Hematopoietic multipotent progenitor cell treated with erythropoietin and hydrocortisone succinate and interleukin-3 and kit ligand, for 4 days (in vitro differentiated cells): ENCODE measurements at places on chromosomes 6 and 20.
A peak's percentile ranks its signal among the peaks of the same experiment; 100 is the strongest.

GRCh38 chr6:140078561-140079125, 704.2 kb upstream of the CITED2 start:
- no peak for DNase-seq

GRCh38 chr6:125149256-125150144, 4.1 kb upstream of the TPD52L1 start:
- DNase-seq = no peak

DNA sequence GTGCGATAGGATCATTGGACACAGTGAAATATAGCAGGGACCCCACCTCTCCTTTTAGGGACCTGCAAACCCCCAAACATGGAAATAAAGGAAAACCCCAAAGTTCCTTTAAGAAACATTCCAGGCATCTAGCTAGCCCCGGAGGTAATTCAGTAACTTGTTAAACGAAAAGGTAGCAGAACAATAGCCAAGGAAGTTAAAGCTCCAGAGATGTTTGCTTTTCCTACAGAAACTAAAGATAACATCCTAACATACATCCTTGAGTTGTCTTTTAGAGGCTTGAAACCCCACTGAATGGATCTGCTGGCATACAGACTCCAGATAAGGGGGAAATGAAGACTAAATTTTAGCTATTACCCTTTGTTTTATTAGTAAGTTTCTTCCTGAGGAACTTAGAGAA, 51.0 kb downstream of the FAM184A start:
- no peak for DNase-seq

DNA sequence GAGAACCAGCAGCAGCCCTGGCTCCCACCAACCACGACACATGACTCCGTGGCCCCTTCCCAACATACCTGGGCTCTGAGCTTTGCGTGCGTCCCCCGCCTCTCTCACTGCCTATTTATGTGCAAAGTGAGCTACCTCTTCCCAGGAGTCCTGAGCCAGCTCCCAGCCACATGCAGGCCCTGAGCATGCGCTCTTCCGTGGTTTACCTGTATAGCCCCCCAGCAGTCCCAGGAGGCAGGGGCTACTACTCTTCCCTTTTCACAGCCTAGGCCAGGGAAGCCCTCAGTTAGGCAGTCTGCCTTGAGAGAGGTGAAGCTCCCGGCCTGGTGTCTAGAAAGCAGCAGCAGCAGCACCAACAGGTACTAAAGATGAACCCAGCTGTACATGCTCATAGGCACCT, 114.8 kb upstream of the CDYL start:
- no peak for DNase-seq

- peak; percentile 14 for DNase-seq
Observed at GRCh38 chr6:72386324-72386723, 235.5 kb upstream of the KCNQ5 start.

GRCh38 chr20:41089555-41089954, 47.8 kb upstream of the PLCG1 start:
- peak; percentile 20 for DNase-seq

DNA sequence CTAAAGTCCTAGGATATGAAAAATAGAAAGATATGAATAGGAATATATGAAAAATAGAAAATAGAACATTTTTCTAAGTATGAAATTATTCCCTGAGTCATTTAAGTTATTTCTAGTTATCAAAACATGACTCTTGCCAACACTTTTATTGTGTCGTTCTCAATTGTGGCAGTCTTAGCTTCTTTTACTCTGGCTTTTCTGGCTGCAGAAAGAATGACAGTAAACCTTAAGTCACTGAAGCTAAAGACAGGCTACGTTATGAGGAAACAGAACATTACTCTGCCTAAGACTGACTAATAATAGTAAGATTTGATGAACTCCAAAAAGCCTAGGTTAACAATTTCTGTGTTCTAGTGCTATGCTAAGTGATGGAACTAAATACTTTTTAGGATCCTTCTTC, 74.6 kb downstream of the AIG1 start:
- DNase-seq = no peak

GRCh38 chr20:37189416-37190016, 10.2 kb upstream of the MROH8 start:
- DNase-seq = peak; percentile 17

- DNase-seq = no peak
Observed at GRCh38 chr6:147782302-147782701, 273.8 kb downstream of the SAMD5 start.

GRCh38 chr6:132063204-132063603, 112.0 kb upstream of the CCN2 start:
- peak; percentile 29 for DNase-seq

DNA sequence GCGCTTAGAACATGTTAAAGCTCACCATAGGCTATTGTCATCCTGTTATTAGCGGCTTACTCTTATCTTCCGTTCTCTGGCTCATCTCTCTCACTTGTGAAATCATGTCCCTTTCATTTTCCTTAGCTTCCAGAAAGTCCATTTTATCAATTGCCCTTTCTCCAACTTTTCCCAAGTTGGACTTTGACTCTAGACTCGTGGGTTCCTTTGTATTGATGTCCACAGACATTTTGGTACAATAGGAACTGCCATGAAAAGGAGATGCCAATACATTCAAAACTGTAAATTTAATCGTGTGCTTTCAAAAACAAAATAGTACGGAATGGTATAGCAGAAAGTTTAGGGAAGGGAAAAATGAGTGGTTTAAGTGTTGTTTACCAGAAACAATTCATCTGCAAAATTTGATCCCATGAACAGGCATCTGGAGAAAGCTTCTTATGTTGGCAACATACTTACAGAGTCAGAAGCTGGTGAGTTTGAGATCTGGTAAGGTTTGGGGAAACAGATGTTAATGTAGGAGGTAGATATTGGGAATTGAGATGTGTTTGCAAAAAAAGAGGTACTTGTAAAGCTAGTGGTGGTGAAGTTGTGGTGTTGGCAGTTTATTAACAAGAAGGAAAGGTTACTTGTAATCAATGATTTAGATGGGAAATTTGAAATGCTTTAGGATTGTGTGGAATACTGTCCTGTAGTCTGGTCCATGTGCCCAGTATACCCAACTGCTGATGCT, 10.2 kb upstream of the HIVEP1 start:
- DNase-seq = no peak

- peak; percentile 50 for DNase-seq
Observed at GRCh38 chr20:54668271-54669039, 193.1 kb downstream of the DOK5 start.

DNA sequence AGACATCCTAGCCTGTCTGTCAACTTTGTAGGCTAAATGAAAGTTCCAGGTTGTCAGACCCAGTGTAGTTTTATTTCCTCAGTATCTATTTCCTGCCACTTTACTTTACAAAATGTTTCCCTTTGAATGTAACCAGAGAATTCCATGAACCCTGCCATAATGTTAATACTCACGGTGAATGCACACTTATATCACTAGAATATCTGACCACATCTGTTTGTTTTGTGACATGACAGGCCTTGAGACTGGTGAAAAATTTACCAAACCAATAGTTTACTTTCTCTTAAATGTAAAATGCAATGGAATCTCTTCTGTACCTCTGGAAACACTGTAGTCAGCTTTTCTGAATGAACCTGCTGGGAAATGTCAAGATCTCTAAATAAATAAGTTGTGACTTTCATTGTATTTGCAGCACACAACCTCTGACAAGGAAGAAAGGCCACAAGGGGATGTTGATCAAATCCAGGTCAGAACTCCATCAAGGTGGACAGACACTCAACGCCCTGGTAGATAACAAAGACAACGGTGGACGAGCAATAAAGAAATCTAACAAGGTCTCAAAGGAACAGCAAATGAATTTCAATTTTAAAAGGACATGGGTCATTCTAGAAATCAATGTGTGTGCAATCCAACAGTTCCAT, 59.2 kb downstream of the BACH2 start:
- DNase-seq = no peak

GRCh38 chr20:13291157-13291556, 70.1 kb downstream of the ISM1 start:
- DNase-seq = no peak

DNA sequence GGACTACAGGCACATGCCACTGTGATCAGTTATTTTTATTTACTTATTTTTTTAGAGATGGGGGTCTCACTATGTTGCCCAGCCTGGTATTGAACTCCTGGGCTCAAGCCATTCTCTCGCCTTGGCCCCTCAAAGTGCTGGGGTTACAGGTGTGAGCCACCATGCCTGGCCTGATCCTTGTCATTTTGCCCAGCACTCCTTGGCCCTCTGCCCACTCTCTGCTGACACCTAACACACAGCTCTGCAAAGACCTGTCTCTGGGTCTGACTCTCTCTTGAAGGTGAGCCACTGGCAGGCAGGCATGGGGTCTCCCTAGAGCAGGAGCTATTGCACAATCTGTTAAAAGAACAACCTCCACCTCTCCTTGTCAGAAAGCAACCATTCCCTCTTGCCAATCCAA, 155.6 kb downstream of the ZFP64 start:
- no peak for DNase-seq
